ENCODE measurements at places on chromosomes 12 and 14.

- DNase-seq: no peak
These were observed 21.3 kb upstream of the EIF2B2 start for GRCh38 chr14:74981462-74981782.

DNA sequence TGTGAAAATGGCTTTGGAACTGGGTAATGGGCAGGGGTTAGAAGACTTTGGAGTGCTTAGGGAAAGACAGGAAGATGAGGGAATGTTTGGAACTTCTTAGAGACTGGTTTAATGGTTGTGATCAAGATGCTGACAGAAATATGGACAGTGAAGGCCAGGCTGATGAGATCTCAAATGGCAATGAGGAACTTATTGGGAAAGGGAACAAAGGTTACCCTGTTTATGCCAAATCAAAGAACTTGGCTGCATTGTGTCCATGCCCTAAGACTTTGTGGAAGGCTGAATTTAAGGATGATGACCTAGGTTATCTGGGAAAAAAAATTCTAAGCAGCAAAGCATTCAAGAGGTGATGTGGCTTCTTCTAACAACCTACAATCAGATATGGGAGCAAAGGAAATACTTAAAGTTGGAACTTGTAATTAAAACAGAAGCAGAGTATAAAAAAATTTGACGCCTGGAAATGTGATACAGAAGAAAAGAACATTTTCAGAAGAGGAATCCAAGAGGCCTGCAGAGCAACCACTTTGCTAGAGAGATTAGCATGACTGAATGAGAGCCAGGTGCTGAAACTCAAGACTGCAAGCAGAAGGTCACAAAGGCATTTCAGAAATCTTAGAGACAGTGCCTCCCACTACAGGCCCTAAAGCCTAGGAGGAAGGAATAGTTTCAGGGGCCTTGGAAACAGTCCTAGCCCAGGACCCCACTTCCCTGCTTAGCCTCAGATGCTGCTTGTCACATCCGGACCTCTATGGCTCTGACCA lies 65.6 kb upstream of the FLRT2 start:
- peak; percentile 5 for DNase-seq

DNA sequence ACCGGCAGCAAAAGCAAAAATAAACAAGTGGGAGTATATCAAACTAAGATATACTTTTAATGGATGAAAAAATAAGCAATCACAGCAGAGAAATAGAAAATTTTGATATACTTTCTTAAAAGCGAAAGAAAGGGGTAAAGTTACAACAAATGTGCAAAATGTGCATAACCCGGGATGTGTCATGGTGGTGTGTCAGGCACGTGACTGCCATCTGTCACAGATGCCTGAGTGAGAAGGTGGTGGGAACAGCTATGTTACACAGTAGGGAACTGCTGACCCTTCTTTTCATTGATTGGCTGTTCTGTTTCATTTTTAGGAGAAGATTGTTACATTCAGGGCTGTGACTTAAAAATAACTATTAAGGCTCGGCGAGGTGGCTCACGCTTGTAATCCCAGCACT lies 168.1 kb upstream of the PELI2 start:
- DNase-seq: no peak

GRCh38 chr12:122893208-122894153 lies 2.4 kb downstream of the VPS37B start:
- no peak for DNase-seq

- no peak for DNase-seq
These were observed 61.1 kb downstream of the RASSF9 start for GRCh38 chr12:85775091-85775490.

GRCh38 chr14:88004506-88005036 lies 364 bp upstream of the GPR65 start:
- DNase-seq: no peak

- DNase-seq: no peak
These were observed 252.2 kb downstream of the BTG1 start for GRCh38 chr12:91893476-91893875.

- DNase-seq: no peak
These were observed 4.6 kb upstream of the UNC119B start for GRCh38 chr12:120705618-120706017.

DNA sequence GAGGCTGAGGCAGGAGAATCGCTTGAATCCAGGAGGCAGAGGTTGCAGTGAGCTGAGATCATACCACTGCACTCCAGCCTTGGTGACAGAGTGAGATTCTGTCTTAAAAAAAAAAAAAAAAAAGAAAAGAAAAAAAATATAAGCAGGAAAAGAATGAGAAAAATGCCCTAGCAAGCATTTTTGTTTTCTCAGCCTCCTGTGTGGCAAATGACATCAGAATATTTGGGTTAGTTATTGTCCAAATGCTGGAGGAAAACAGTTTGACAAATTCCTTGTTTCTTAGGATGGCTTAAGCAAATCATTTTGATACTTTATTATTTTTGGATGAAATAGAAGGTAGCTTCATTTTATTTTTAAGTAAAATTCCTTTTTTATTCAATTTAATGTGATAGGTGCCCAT lies 7.5 kb upstream of the PTPRR start:
- no peak for DNase-seq

- DNase-seq: peak; percentile 85
These were observed 12.2 kb upstream of the SPTB start for GRCh38 chr14:64891839-64892375.

DNA sequence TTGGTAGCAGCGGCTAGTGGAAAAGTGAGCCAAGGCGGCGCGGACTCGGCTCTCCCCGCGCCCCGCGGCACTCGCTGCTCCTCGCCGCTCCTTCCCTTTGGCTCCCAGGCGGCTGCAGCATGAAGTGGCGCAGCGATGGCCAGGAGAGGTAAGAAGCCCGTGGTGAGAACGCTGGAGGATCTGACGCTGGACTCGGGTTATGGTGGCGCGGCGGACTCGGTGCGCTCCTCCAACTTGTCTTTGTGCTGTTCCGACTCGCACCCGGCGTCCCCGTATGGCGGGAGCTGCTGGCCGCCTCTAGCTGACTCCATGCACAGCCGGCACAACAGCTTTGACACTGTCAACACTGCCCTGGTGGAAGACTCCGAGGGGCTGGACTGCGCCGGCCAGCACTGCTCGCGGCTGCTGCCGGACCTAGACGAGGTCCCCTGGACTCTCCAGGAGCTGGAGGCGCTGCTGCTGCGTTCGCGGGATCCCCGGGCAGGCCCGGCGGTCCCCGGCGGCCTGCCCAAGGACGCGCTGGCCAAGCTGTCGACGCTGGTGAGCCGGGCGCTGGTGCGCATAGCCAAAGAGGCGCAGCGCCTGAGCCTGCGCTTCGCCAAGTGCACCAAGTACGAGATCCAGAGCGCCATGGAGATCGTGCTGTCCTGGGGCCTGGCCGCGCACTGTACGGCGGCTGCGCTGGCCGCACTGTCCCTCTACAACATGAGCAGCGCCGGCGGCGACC lies 225.6 kb upstream of the CRY1 start:
- peak; percentile 67 for DNase-seq

GRCh38 chr14:24122898-24123297 lies 7.6 kb upstream of the FITM1 start:
- no peak for DNase-seq

GRCh38 chr14:31968107-31968810 lies 108.8 kb upstream of the ARHGAP5 start:
- DNase-seq: no peak

DNA sequence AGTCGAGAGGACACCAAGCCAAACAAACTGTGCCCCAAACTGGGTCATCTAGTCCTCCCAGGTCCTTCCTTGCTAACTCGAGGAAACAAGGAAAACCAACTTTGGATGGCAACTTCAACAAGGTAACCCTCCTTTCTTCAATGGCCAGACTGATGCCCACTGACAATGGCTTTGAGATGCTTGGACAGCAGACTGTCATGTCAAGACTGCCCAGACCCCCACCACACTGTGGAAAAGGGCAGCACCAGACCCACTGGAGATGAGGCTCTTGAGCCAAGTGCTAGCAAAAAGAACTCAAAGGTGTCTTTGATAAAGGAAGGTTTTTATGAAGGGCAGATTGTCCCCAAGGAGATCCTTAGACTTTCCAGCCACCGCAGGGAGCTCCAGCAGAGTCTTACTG lies 9.0 kb upstream of the CDH24 start:
- DNase-seq: no peak

DNA sequence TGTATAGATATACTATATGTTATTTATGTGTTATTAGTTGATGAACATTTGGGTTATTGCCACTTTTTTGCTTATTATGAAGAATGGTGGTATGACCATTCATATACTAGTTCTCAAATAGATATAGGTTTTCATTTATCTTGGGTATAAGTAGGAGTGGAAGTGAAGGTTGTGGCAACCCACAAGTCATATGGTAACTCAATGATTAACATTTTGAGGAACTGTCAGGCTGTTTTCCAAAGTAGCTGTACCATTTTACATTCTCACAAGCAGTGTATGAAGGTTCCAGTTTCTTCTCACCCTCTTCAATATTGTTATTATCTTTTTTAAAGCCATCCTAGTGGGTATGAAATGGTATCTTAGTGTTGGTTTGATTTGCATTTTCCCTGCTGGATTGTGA lies 19.0 kb upstream of the MSRB3 start:
- no peak for DNase-seq

DNA sequence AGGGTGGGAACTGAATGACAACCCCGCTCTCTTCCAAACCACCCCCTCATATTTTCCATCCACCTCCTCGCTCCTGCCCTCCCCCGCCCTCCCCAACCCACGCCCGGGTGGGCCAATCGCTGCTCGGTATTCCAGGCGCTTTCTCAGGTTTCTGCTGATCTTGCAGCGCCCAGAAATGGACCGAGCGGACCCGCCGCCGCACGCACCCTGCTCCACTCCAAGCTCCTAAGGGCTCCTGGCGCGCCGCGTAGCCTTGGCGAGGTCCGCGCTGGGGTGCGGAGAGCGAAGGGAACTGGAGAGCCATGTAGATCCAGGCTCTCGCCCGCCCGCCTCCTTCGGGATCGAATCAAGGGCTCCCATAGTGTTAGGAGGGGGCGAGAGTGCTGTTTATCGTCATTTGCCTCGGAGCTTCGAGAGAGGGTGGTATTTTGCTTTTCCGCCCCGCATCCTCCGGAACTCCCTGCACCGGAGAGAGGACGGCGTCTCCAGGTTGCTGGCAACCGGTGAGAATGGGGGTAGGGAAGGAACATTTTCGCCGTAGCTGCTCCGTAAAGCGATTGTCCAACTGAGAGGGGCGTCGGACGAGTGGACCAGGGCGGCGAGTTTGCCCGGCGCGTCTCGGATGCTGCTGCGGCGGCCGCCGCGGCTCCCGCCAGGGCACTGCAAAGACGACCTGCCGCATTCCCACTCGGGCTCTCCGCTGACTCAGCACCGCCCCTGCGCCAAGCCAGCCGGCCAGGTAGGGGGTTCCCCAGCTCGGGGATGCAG lies at the start of gene KCNA1:
Gene KCNA1 (plus strand): TSS at position 172 of the 768 bp plus-strand sequence. CDS start 1,474 bp downstream, outside the sequence.
- peak; percentile 52 for DNase-seq

GRCh38 chr12:43957732-43958372 lies 122.0 kb downstream of the TMEM117 start:
- peak; percentile 90 for DNase-seq

GRCh38 chr12:78081590-78082314 lies 251.1 kb downstream of the NAV3 start:
- DNase-seq: no peak

DNA sequence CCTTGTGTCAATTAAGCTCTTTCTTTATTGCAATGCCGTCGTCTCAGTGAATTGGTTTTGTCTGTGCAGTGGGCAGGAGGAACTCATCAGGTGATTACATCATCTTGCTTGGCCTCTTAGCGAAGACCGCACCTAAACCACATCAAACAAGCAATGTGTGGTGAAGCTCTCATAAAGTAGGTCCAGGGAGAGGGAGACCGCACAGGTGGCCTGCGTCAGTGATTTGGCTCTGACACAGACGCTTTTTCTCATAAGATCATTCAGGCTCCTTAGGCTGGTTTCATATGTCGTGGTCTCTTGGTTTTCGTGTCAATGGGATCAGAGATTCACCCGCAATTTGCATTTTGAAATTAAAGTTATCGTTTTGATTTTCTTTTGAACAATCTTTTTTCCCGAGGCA lies 6.7 kb upstream of the TESC start:
- no peak for DNase-seq

GRCh38 chr12:94144781-94145180 lies 3.6 kb upstream of the PLXNC1 start:
- DNase-seq: no peak

- DNase-seq: no peak
These were observed 145.8 kb downstream of the CACNA1C start for GRCh38 chr12:2198542-2198941.

- DNase-seq: no peak
These were observed 2.0 kb downstream of the SYT10 start for GRCh38 chr12:33437598-33437997.

GRCh38 chr12:77548797-77549196 lies 281.9 kb upstream of the NAV3 start:
- no peak for DNase-seq

DNA sequence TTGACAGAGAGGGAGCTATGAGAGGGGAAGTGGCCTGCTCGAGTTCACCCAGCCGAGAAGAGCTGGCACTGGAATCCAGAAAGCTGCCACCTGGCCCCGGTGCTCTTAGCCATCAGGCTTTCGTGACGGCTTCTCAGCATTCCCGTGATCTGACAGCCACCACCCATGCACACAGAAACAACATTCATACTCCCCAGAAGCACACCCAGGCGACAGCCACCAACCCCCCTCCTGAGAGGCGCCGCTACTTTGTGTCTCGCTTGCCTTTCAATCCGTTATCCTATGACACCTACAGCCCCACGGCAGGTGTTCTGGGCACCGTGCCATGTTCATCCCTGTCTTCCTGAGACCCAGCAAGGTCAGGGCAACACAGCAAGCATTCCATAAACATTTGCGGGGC lies 31.4 kb downstream of the PSMC1 start:
- no peak for DNase-seq

GRCh38 chr12:103566398-103566797 lies 20.7 kb upstream of the STAB2 start:
- DNase-seq: no peak

DNA sequence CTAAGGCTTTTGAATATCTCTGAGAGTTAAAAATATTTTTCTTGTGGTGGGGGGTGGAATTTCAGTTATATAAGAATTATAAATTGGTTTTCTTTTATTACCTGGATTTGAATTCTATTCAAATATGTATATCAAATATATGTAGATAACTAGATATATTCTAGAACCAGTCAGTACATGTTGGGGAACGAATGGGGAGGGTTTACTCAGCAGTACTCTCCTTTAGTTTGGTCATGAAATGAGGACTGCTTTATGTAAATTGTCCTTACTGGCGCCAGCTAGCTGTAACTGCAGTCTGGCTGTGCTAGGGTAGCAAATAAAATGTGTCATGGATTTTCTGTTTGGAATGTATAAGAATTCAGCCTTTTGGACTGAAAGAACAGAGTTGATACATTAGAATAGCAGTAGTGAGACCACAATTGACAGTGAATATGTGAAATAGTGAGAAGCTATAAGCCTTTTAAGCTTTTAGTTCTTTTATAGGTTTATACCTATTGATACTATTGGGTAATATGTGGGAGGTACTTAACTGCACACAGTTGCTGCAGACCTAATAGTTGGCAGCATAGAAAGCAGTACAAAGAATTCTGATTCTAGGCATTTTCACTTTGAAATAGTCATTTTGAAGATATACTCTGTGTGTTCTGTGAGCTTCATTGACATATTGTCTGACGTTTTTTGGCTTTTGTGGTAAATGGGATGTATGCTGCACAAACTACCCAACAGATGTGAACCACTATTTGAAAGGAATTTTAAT lies 29.0 kb downstream of the ATF7IP start:
- peak; percentile 97 for DNase-seq

GRCh38 chr12:49548822-49549648 lies 10.2 kb downstream of the KCNH3 start:
- peak; percentile 67 for DNase-seq

GRCh38 chr12:123122626-123123025 lies 28.3 kb downstream of the PITPNM2 start:
- no peak for DNase-seq

- DNase-seq: no peak
These were observed 4.1 kb downstream of the TSHR start for GRCh38 chr14:80959496-80959895.

GRCh38 chr12:83318386-83319098 lies 631.8 kb downstream of the TMTC2 start:
- no peak for DNase-seq
